ENCODE measurements at places on chromosomes 16 and 17.
A peak's percentile ranks its signal among the peaks of the same experiment; 100 is the strongest.

DNA sequence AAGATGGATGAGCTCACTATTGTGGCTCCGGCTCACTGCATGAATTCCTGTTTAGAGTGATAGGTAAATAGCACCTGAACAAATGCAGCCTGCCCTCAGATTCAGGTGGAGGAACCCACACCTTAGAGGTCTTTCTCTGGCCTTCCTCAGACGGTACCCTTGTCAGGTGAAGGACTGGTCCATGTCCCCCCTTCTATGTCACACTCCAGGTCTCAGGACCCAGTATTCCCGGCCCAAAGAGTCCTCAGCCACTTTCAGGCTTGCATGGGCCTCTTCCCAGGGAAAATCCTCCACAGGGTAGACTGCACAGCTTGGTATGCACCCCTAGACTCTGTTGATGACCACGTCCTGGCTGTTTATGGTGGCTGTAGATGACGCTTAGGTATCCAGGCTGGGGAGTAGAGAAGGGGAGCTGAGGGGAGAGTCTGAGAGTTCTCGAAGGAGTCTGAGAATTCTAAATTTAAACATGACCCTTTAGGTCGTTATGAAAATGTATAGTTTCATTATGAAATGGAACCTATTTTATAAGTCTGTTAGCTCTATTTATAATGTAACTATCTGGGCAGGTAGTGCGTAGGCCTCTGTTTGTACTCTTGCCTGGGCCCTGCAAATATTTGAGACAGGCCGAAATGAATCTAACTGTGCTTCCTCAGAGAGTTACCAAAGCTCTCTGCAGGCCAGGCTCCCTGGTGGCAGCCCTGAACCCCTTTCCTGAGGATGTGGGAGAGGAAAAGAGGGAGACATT, 32.5 kb upstream of the CCR7 start:
- DNase-seq, result no peak

GRCh38 chr16:85917012-85917411, 18.1 kb downstream of the IRF8 start:
- no peak for DNase-seq

DNA sequence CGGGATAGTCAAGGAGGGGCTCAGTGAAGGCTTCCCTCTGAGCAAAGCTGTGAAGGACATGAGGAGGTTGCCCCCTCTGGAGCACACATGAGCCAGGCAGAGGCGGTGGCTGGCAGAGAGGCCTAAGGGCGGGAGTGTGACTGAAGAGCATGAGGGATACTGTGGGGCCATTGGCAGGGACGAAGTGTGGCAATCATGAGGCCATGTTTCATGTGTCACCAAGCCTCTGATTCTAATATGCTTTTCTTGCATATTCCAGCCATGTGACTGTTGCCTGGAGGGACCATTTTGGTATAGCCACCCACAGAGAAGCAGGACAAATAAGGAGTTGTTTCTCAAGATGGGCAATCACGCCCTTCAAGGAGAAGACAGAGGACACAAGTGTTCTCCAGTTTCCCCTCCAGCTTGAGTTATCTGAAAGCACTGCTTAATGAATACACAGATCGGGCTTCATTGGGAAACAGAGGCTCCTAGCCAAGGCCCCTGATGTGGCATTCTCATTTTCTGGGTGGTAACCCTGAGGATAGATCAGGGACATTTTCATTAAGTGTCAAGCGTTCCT, 68.0 kb downstream of the AKAP1 start:
- no peak for DNase-seq

DNA sequence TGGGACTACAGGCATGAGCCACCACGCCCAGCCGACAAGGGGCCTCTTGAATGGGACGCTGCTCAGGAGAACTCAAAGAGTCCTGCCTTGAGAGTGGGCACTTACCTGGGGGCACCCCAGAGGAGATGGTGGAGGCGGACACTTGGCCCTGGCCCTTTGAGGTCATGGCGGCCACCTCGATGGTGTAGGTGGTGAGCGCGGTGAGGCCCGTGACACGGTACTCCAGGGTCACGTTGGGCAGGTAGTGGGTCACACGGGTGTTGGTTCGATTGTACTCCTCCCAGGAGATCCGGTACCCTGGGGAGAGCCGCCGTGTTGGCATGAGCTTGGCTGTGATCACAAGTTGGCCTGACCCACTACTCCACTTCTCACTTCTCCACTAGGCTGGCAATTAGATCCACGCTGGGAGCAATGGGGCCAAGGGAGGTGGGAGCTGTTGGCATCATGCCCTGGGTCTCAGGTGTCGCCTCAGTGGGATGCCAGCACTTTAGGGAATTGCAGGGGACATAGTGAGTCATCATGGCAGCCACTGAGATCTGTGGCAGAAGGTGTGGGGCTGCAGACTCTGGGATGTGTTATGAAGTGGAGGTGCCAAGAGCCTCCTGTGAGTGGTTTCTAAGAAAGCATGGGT, 89.2 kb upstream of the CDC42EP4 start:
- DNase-seq, result no peak

- no peak for DNase-seq
Observed at GRCh38 chr17:51165680-51166197, 472 bp upstream of the NME2 start.

DNA sequence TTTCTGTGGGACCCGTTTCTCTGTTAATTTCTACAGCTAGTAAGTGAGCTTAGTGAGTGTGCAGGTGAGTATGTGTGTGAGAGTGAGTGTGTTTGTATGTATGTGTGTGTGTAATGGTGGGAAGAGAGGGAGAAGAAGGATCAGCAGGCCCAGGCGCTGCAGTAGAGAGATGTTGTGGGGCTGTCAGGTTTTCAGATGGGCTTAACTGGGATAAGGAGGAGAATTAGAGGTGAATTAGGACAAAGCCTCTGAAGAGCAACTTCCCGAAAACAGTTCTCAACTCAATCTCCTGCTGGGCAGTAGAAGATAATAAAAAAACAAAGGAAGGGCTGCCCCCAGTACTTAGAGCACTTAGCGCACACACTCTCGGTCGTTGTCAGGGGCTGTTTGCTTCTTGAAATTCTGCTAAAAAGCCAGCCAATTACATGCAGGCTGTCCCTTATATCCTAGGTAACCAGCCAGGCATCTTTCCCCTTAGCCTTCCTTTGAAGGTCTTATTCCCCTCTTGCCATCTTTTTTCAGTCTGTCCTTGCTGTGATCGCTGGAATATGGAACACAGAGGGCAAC, 63.4 kb downstream of the CLEC16A start:
- no peak for DNase-seq

DNA sequence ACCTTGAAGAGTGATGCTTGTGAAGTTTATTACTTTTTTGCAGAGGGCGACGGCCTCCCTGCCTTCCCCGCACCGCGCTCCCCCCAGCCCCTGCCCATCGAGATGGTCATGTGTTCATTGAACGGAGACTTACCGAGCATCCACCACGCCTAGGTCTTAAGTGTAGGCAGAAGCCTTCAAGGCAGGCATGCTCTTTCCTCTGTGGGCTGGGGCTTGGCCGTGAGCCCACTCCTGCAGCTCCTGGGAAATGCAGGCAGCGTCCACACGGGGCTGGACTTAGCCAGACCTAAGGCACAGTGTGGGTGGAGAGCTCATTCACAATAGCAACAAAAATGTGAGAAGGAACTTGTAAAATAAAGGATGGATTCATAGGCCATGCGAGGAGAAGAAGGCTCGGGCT, 19.2 kb downstream of the RNF213 start:
- no peak for DNase-seq

DNA sequence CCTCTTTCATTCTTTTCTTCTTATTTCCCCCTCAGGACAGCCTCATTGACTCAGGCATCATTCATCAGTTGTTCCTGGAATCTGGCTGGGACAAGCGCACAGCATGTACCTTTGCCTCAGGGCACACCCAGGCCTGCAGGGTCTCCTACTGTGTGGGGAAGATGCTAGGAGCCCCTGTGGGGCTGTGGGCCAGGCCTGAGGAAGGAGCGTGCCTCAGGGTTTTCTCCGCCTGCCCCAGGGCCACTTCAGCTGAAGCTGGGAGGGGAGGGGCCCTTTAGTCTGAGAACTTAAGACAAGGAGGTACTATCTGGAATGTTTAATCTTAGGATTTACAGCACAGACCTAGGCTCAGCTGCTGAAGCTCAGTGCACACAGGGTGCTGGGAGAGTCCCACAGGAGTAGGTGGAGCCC, 7.9 kb downstream of the ELMO3 start:
- DNase-seq, result no peak

DNA sequence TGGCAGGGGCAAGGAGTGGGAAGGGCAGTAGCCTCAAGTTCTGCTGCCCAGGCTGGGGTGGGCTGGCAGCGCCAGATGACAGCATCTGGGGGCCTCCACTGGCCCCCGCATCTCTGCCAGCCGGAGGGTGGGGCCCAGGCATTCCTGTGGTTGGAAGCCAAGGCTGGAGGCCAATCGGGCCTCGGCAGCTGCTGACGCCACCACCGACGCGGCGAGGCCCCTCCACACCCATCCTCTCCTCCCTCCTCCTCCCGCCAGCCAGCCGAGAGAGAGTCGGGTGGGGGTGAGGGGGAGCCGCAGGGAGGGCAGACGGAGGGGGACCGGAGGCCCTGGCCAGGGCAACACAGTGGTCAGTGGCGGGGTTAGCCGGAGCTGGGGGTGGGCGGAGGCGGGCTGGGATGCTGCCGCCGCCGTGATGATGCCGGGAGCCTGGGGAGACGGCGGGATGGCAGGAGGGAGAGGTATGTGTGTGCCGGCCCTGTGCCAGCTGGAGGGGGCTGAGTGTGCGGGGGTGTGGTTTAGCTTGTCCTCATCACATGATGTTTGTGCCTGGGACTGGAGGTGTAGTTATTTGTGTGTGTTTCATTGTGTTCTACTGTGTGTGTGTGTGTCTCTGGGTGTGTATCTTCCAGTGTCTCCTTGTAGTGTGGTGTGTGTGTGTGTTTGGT, 36.6 kb downstream of the ARHGAP23 start:
- no peak for DNase-seq

DNA sequence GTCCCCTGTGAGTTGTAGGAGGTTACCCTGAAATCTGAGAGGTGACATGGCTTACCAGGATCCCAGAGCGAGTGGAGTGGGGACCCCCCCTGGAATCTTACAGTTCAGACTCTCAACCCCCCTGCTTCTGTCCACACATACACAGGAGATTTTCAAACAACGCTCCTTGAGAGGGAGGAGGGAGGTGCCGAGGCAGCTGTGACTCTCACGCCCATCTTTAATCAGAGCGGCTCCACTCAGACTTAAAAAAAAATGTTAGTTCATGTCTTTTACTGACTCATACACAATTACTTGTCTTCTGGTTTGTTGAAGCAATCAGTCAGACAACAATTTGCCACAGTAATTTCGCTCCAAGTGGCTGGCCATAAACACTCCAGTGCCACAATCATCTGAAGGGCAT, 15.4 kb upstream of the TMEM220 start:
- DNase-seq, result no peak

DNA sequence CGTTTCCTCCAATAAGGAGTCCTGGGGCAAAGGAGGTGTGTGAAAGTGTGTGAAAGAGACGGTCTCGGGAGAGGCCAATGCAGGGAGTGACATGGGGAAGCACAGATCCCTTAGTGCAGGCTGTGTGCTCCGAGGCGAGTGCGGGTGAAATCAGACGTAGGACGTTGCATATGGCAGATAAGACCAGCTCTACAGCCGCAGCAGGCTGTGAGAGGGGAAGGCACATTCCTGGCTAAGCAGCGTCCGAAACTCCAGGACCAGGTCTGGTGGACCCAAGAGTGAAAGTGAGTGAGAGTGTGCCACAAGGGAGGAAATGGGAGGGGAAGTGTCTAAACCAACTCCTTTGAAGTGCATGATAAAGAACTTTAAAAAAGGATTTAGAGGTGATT, 11.3 kb downstream of the POLR3K start:
- no peak for DNase-seq

- DNase-seq, result no peak
Observed at GRCh38 chr16:89404561-89404960, 85.8 kb downstream of the ANKRD11 start.

DNA sequence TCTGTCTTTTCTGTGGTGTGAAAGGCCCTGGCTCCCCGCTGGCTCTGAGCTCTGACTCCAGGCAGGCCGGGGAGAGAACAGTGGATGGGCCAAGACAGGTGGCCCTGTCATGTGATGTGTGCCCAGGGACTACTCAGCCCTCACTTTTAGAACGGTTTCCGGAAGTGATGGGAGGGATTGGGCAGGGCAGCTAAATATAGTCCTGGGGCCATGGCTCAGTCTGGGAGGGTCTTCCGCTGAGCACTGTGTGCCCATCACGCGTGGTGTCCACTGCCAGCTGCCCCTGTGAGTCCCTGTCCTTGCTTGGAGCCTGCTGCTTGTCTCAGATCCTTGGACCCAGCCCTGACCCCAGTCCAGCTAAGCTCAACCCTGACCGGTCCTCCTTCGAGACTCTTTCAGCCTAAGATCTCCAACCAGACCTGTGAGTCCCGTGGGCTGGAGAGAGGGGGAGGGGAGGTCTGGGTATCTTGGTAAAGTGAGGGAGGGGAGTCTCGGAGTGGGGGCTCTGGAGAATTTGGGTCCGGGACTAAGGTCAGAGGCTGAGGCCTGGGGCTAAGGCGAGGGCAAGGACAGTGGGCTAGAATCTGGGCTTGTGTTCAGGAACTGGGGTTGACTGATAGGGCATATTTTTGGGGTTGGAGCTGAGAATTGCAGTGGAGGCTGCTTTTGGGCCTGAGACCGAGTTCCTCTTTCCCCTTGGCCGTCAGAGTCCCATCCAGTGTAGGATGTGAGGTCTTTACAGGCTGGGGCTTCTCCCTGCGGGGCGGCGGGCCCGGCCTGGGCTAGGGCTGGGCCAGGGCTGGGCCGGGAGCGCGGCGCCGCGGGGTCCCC, at the start of gene TRIM72:
Gene TRIM72, plus strand, starts transcription at position 243 of the 831 bp plus-strand sequence. CDS start 620 bp downstream, outside the sequence.
- no peak for DNase-seq

- no peak for DNase-seq
Observed at GRCh38 chr16:16025214-16025968, 76.0 kb downstream of the ABCC1 start.

DNA sequence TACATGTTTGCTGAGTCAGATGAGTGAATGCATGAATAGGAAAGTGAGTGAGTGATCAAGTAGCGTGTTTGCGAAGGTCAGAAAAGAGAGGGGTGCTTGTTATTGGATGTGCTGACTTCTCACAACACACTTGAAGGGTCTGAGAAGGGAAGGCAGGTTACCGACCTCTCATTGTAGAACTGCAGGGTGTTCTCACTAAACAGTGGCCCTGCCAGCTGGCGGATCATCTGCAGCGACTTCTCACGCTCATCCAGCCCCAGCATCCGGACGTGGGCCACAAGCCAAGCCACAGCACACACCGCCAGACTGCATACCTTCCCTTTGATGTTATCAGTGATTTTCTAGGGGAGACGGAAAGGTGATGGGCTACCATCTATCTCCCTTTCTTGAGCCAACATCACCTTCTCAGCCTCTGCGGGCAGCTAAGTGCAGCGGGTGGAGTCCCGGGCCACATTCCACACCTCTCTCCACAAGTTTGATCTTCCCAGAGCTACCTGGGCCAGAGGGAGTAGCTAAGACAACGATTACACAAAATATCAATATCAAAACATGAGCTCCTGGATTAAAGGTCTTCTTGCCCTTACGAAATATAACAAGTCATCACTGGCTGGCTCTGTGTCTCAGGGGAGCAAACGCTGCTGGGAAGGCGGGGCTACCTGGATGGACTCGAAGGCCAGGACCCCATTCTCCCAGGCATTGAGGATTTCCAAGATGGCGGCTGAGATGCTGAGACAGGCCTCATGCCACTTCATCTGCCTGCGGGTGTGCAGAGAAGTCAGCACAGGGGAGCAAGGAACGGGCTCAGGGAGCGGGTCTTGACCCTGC, 11.0 kb downstream of the CSF3 start:
- peak; percentile 7 for DNase-seq

Data from stimulated activated CD8-positive, alpha-beta memory T cell treated with anti-CD3 and anti-CD28 coated beads, Interleukin-2, amount 100 ng/mL, for 1 hour (primary cell).